ENCODE measurements at places on chromosomes 11 and 22.

- H3K4me3 ChIP-seq = no peak overlapping the region
- no peaks in the 10 kb centered on the region for H3K4me1 ChIP-seq
- no peak for DNase-seq
- H3K36me3 ChIP-seq = no peaks in the 10 kb centered on the region
- H3K27me3 ChIP-seq = peaks cover 30% of the 10 kb centered on the region
Observed at GRCh38 chr22:36902143-36902926, 11.1 kb upstream of the CSF2RB start.

DNA sequence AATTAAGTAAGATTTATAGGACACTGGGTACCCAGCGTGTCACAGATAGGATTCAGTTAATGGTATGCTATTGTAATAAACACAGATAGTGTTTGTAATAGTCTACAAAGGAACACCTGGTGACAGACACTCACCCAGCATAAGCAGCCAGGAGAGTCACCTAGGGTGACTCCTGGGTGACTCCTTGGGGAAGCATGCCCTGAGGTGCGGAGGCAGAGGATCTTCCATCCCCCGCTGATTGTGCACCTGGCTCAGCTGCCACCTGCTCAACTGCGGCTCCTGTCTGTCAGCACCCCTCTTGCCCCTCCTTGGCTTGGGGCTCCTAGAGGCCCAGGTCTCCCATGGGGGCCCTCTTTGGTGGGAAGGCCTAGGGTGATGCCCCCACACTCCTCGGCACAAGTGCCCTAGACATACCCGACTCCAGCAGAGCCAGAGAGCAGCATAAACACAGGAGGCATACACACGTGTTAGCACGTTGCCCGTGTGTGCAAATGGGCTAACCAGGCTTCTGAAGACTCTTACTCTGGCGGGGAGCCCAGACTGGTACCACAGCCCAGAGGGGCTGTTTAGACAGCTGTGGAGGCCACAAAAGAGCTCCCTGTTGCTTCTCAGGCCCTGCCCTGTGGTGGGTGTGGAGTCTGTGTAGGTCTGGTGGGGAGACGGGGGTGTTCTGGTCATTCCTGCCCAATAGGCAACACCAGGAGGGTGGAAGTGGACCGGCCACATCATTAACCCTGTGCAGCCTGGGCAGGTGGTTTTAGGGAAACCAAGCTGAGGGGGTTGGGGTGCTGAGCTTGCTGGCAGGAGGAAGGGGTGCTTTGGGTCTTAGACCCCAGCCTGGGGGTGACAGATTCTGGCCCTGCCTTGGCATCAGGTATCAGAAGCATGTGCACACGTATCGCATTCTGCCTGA, 3.0 kb downstream of the INPPL1 start:
- no peaks in the 10 kb centered on the region for H3K27me3 ChIP-seq
- no peak overlapping the region for H3K27ac ChIP-seq
- H3K4me3 ChIP-seq = no peak overlapping the region
- H3K36me3 ChIP-seq = peaks cover 47% of the 10 kb centered on the region
- no peak for DNase-seq

DNA sequence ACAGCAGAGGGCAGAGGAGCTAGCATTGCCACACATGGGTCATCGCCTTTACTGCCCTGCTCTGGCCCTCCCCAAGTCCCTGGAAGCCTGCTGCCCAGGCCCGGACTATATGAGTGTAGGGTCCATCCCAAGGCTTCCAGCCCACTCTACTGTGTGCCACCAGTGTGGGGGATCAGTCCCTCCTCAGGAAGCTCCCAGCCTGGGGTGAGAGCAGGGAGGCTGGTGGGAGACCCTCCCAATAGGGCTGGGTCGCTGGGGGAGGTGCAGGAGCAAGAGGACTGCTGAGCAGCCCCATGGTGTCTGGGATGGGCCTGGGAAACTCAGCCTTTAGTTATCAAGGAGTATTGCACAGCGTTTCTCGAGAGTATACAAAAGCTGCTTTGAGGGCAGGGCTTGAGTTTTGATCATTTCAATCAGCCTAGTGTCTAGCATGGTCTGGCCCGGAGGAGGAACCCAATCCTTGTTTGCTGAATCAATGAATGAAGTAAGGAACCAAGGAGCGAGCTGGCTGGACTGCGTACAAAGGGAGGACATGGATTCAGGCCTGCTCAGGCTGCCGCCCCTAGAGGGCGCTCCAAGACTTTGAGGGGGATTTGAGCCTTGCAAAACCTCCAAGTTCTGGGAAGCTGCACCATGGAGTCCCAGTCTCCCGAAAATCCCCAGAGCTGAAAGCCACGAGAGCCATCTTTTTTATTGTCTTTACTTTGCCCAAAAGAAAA, 89.0 kb upstream of the PARVA start:
- no peaks in the 10 kb centered on the region for H3K27me3 ChIP-seq
- peaks cover 6% of the 10 kb centered on the region for H3K4me1 ChIP-seq
- DNase-seq = peak; percentile 83
- no peak overlapping the region for H3K4me3 ChIP-seq
- H3K36me3 ChIP-seq = no peaks in the 10 kb centered on the region

GRCh38 chr11:104442321-104442720, 278.4 kb upstream of the PDGFD start:
- DNase-seq = no peak
- no peaks in the 10 kb centered on the region for H3K27me3 ChIP-seq
- H3K27ac ChIP-seq = no peak overlapping the region
- peaks cover 3% of the 10 kb centered on the region for H3K4me1 ChIP-seq
- H3K36me3 ChIP-seq = no peaks in the 10 kb centered on the region

GRCh38 chr11:66881927-66882452, 25.1 kb downstream of the LRFN4 start:
- H3K27me3 ChIP-seq = no peaks in the 10 kb centered on the region
- peaks cover 14% of the 10 kb centered on the region for H3K4me1 ChIP-seq
- DNase-seq = no peak
- no peak overlapping the region for H3K27ac ChIP-seq

DNA sequence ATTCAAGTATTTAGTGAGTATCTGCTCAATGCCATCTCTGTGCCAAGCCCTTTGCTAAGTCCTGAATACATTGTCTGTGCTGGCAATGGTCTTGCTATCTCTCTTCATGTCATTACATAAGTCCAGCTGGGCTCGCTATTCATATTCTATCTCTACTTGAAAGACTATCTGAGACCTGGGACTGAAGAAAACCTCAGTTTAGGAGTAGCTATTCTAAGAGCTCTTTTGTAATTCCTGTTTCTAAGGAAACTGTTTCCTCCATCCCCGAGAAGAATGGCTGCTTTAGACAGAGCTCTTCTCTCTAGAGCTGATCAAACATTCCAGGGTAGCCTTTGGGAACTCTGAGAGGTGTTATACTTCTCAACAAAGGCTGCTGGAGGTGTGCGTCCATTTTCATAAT, 33.0 kb downstream of the SLC17A6 start:
- H3K4me3 ChIP-seq = no peak overlapping the region
- no peaks in the 10 kb centered on the region for H3K4me1 ChIP-seq
- H3K27me3 ChIP-seq = no peaks in the 10 kb centered on the region
- no peaks in the 10 kb centered on the region for H3K36me3 ChIP-seq
- no peak for DNase-seq

Data from heart right ventricle (tissue), 16 donors.